Activated T-cell treated with anti-CD3 and anti-CD28 coated beads, Interleukin-2, amount 50 U/mL, for 72 hours (primary cell): ENCODE measurements at places on chromosomes 7 and 10. TPM values are rescaled to one million over a fixed set of nuclear protein-coding genes. Genes with fewer than 3 reads are reported as not detected.

Gene CLRN3
- not detected for total RNA-seq

Gene STEAP1B
- total RNA-seq: 0.39 TPM

Gene ASZ1
- total RNA-seq: not detected

Gene OR2A42
- total RNA-seq: not detected
